ENCODE measurements at places on chromosomes 13 and 19. TPM values are rescaled to one million over a fixed set of nuclear protein-coding genes. Genes with fewer than 3 reads are reported as not detected.

GRCh38 chr19:39398297-39398864 is 7.2 kb downstream of the MED29 start:
- DNase-seq = no peak
- H3K27ac ChIP-seq = no peak overlapping the region
- H3K27me3 ChIP-seq = no peaks in the 10 kb centered on the region

- no peak overlapping the region for H3K4me3 ChIP-seq
- H3K36me3 ChIP-seq = no peaks in the 10 kb centered on the region
- H3K27me3 ChIP-seq = no peaks in the 10 kb centered on the region
Observed at GRCh38 chr13:26909477-26909876, 148.9 kb upstream of the GPR12 start.

OR7C1 gene
- not detected for total RNA-seq

- no peak for DNase-seq
- H3K27me3 ChIP-seq = no peaks in the 10 kb centered on the region
- H3K36me3 ChIP-seq = peaks cover 2% of the 10 kb centered on the region
Observed at GRCh38 chr19:39160889-39161672, 35.5 kb downstream of the PAK4 start.

- DNase-seq = no peak
- H3K27ac ChIP-seq = no peak within 1 kb of the TSS
- H3K36me3 ChIP-seq = peaks cover 26% of the 10 kb centered on the region
- H3K4me3 ChIP-seq = no peak within 1 kb of the TSS
Observed at GRCh38 chr19:49324801-49325576, at the start of gene SLC6A16. Gene SLC6A16 (minus strand): TSS chr19:49325191. CDS start chr19:49311347, 13,844 bp downstream.

DNA sequence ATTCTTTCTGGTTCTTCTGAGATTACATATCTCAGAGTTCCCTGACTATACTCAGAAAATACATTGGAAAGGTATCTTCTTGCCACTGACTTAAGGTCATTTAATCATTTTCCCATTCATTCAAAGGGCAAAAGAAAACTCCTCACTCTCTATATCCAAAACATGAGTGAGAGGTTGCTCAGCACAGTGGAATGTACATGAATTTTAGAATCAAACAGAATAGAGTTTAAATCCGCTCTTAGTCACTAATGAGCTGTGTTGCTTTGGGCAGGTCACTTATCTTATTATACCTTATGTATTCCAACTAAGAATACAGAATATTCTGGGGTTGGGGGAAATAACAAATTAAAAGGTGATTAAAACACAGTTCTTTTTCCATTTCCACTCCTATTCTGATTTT is 452.6 kb upstream of the KLF12 start:
- no peaks in the 10 kb centered on the region for H3K4me1 ChIP-seq
- DNase-seq = no peak
- no peaks in the 10 kb centered on the region for H3K36me3 ChIP-seq
- no peak overlapping the region for H3K27ac ChIP-seq
- H3K4me3 ChIP-seq = no peak overlapping the region

DNA sequence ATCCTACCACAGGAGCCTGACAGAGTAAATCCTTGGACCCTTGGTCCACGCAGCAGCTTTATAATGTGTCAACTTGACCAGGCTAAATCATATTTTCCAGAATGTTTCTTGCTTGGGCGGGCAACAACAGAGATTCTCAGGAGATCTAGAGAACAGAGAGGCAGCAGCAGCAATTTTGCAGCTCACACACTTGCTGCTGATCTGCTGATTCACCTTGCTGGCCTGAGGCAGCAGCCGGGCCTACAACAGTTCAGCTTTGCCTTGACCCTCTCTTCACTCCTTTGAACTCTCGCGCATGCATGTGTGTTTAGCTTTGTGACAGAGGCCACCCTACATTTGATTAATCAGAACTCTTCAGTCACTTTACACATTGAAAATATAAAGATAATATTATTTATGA is 159.3 kb downstream of the UGGT2 start:
- H3K4me3 ChIP-seq = no peak overlapping the region
- no peaks in the 10 kb centered on the region for H3K27me3 ChIP-seq
- peaks cover 1% of the 10 kb centered on the region for H3K36me3 ChIP-seq
- no peak for DNase-seq
- no peak overlapping the region for H3K27ac ChIP-seq
- H3K4me1 ChIP-seq = no peaks in the 10 kb centered on the region

GRCh38 chr13:108700422-108701170 is 71.2 kb downstream of the MYO16 start:
- H3K27ac ChIP-seq = no peak overlapping the region
- H3K4me3 ChIP-seq = no peak overlapping the region
- no peak for DNase-seq
- H3K27me3 ChIP-seq = no peaks in the 10 kb centered on the region
- H3K36me3 ChIP-seq = no peaks in the 10 kb centered on the region

- DNase-seq = peak; percentile 44
- H3K27me3 ChIP-seq = no peaks in the 10 kb centered on the region
- peaks cover 40% of the 10 kb centered on the region for H3K36me3 ChIP-seq
- no peak overlapping the region for H3K4me3 ChIP-seq
- no peak overlapping the region for H3K27ac ChIP-seq
Observed at GRCh38 chr19:7994114-7994513, 11.3 kb downstream of the ELAVL1 start.

LGALS14 gene
- total RNA-seq = not detected

TUBA3C gene
- not detected for total RNA-seq
